ENCODE measurements at places on chromosomes 4 and X.

DNA sequence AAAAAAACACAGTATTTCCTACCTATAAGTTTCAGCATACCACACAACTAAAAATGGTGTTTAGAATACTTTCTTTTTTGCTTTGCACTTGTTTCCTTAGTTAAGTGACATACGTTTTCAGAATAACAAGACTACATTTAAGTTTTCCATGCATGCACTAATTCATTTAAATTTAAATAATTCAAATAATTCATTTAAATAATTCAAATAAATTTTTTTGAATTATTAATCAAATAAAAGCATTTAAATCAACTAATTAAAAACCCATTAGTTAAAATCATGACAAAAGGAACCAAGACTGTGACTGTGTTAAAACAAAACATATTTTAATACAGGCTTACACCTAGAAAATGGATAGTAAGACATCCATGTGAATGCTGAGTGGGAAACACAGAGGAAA lies 12.8 kb downstream of the ANXA5 start:
- no peak for DNase-seq

DNA sequence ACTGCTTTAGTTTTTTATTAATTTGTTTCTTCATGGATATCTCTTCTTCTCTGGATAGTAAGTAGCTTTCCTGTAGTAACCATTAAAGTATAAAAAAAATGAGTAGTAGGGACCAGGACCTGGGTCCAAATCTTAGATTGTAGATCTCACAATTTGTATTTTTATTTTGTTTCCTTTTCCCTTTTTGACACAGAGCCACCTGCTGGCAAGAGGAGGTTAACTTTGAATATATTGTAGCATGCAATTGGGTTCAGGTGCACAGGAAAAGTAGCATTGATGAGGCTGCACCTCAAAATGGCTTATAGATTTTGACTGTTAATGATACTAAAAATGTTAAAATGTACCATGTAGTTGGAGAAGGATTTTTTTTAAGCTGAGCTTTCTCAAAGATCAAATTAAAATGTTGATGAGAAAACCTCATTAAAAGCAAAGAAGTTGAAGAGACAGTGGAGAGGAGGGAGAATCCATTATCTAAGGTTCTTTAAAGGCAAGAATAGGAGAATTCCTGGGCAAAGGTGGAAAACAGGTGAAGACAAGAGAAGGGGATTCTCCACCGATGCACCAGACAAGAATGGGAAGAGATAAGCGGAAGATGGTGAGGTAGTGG lies 48.3 kb upstream of the HPGDS start:
- DNase-seq: peak; percentile 9

DNA sequence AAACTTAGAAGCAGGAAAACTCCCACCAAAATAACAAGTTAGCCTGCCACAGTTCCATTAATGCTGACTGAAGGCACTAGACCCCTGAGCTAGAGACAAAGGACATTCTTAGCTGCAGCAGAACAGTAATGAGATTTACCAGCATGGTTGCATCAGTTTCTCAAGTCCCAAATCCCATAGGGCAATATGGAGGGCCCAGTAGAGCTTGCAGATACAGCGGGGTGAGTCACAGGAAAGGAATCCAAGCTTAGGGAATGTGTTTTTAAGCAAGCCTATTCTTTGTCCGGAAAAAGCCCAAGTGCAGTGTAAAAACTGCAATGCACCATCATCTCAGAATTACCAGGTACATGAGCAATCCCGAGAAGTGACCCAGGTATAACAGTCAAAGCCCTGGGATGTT lies 51.3 kb upstream of the EXOC1L start:
- DNase-seq: no peak

DNA sequence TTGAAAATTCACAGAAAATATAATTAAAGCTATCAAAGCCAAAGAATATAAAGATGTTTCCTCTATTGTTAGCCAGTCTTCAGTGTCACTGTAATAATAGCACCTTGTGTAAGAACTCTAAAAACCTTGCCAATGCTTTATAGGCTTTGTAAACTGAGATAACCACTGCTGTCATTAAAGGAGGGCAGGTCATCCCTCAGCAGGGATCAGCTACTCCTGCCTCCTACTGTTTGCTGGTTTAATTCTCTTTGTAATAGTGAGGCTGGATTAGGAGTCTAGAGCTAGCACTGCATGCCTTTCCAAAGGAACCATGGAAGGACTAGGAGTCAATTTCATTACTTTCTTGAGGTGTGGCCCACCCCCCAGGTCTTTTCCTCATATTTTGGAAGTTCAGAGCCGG lies 46.2 kb downstream of the FHIP1A start:
- no peak for DNase-seq

- DNase-seq: no peak
Observed at GRCh38 chr4:118032691-118033090, 1.6 kb upstream of the NDST3 start.

- peak; percentile 33 for DNase-seq
Observed at GRCh38 chr4:152535360-152535902, 461 bp downstream of the FBXW7 start.

- DNase-seq: no peak
Observed at GRCh38 chr4:94115687-94116086, 92.0 kb upstream of the SMARCAD1 start.

DNA sequence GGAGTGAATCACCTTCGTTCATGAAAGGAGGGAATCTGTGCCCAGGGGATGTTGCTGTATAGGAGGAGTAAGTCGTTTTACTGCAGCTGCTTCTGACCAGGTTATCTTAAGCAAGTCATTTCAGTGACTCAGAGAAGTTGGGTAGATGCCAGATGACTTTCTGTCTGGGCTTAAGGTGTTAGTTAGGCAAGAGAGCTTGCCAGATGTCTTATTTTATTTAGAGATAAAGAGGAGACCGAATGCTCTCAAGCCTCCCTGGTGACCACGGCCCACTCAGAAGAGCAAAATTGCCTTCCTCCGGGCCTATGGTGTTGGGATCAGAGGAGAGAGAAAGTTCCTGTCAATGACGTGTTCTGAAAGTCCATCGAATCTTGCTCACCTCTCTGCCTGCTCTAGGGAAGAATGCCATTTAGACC lies 16.3 kb upstream of the ZNF827 start:
- no peak for DNase-seq

DNA sequence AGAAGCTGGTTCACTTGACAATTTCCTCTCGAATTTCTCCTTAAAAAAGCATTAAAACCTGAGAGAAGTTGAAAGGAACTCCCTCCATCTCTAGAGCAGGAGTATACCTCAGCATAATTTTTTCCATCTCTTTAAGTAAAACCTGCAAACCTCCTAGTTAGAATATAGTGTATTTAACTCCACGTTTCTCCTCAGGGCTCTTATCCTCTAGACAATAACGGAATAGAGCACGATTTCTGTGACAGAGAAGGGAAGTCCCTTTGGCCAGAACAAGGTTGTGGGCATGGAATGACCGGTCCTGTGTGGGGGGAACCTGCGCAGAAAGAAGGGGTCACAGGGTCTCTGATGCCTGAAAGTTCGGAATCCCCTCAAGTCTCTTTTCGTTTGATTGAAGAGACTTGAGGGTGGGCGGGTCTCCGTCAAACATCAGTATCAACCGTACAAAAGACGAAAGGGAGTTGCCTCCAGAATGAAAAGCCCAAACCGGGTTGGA lies 697 bp downstream of the ZNF280C start:
- no peak for DNase-seq

- DNase-seq: no peak
Observed at GRCh38 chr4:41832961-41833360, 84.4 kb upstream of the PHOX2B start.

DNA sequence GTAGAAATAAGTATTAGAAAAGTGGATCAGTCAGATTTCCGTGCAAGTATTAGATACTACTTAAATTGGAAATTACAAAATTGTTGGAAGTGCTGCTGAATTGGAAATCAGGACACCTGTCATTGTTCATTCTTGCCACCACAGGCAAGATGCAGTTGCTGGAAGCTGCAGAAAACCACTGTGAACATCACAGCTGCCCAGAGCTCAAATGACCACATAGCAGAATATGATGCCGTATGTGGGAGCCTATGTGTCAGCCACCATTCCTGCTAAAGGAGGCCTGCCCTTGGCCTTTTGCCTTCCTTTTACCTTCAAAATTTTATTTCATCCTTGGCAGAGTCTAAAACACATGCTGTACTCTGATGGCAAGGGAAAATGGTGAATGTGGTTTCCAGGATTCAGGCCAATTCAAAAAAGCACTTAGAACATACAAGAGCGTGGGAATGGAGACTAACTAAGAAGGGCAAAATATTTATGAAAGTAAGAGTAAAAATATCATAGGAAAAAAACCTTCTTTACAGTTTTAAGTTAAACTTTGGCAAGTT lies 1005.5 kb upstream of the GRID2 start:
- DNase-seq: no peak

GRCh38 chr4:128917781-128918180 lies 108.3 kb downstream of the JADE1 start:
- DNase-seq: no peak

- no peak for DNase-seq
Observed at GRCh38 chr4:1716065-1716945, 4.2 kb upstream of the SLBP start.

- no peak for DNase-seq
Observed at GRCh38 chrX:29348288-29348687, 761.0 kb downstream of the IL1RAPL1 start.

DNA sequence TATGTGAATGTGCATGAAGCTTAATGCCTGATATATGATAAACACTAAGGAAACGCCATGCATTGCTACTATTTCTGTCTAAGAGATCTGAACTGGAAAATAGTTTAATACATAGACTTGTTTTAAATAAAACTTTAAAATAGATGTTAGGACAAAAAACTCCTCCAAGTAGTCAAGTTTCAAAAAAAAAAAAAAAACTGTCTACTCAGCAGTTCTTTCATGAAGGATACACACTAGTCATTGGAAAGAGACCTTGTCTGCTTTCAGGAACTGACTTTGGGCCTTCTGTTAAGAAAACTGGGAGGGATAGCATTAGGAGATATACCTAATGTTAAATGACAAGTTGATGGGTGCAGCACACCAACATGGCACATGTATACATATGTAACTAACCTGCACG lies 138.4 kb downstream of the ANTXR2 start:
- no peak for DNase-seq

- no peak for DNase-seq
Observed at GRCh38 chrX:4994855-4995254, 1233.8 kb downstream of the NLGN4X start.

DNA sequence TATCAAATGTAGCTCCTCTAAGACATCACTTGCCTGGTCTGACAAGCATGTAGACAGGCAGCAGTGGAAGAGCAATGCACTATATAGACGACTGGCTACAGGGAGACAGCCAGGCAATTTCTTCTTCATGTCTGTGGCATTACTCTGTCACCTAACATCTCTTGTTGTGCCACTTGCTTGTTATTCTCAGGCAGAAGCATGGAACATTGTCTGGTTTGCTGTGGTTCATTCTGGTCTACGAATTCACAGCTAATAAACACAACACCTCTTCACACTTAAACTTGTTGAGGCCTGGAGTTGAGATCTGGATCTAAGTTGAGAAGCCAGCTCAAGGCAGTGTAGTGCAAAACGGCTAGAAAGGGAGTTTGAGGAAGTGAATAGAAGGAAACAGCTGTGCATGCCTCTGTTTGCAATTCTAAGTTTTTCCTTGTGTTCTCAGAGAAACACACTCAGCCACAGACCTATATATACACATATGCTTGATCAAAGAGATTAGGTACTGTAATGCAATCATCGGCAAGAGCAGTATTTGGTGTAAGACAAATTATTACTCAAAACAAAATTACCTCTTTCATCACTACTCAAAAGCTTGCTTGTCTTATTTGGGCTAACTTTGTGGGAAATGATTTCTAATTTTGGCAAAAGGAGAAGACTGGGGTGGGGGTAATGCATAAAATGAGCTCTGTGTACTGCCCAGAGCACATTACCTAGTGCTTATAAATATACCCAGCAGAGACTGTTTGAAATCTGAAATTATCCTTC lies 243.8 kb downstream of the PPP3CA start:
- DNase-seq: no peak

- DNase-seq: no peak
Observed at GRCh38 chr4:103400405-103400804, 202.3 kb upstream of the CENPE start.
